Omental fat pad (tissue), 4 donors: ENCODE measurements at places on chromosomes 2 and 18. TPM values are rescaled to one million over a fixed set of nuclear protein-coding genes. Genes with fewer than 3 reads are reported as not detected.

- no peak for DNase-seq
These were observed 24.6 kb downstream of the SOWAHC start for GRCh38 chr2:109638795-109639194.

Gene GNAL
- total RNA-seq, result 8.7 TPM

Gene RESP18
- not detected for total RNA-seq

Gene HSPE1
- total RNA-seq, result 352 TPM

Gene CPLX4
- total RNA-seq, result not detected
